ENCODE measurements at places on chromosomes 2 and 18.

GRCh38 chr2:28591711-28592335 lies 96.0 kb downstream of the PLB1 start:
- H3K36me3 ChIP-seq: peaks cover 27% of the 10 kb centered on the region
- no peak overlapping the region for H3K27ac ChIP-seq
- no peak for DNase-seq
- peaks cover 66% of the 10 kb centered on the region for H3K4me1 ChIP-seq

DNA sequence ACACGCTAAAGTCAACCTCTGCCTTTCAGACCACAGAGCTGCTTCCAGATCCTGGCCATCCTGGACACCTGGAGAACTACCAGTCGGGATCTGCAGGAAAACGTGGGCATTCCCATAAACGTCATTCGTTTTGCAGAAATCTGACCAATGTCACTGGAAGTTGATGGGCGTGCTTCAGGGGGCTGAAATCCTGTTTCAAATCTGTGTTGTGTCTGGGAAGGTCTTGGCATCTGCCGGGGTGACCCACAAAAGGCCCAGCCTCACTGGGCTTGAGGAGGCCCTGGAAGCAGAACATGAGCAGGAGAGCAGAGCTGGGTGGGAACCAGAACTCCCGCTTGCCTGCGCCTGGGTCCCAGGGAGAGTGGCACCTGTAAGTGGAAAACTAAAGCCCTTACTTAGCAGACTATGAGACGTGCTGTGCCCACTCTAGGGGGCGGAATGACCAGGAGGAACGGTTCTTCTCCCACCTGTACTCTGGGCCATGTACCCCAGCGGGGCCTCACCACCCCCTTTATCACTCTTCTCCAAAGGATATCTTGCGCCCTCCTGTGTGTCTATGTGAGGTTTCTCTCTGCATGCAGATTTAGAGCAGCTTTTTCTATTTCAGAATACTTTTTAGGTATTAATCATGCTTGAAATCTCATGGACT lies 200.9 kb downstream of the FAM210A start:
- no peak overlapping the region for H3K27ac ChIP-seq
- no peak for DNase-seq
- H3K36me3 ChIP-seq: peaks cover 9% of the 10 kb centered on the region
- no peak overlapping the region for H3K4me3 ChIP-seq
- peaks cover 4% of the 10 kb centered on the region for H3K4me1 ChIP-seq

GRCh38 chr2:64797881-64798575 lies 144.3 kb upstream of the SERTAD2 start:
- no peak for DNase-seq
- H3K4me3 ChIP-seq: no peak overlapping the region
- H3K4me1 ChIP-seq: no peaks in the 10 kb centered on the region
- no peak overlapping the region for H3K27ac ChIP-seq

DNA sequence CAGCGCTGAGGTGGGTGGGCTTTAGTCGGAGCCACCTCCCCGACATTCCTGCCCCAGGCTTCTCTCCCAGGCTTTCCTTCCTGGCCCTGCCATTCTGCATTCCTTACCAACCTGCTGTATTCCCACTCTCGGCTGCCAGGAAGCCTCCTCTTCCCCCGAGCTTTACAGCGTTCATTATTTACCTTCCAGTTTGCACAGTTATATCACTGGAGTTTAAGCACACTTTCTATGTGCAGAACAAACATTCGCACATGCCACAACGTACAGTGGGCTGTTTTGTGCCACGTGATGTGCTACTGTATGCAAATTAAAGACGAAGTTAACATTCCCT lies 246.3 kb downstream of the SOX11 start:
- H3K27ac ChIP-seq: no peak overlapping the region
- no peaks in the 10 kb centered on the region for H3K27me3 ChIP-seq
- H3K36me3 ChIP-seq: no peaks in the 10 kb centered on the region
- H3K4me1 ChIP-seq: no peaks in the 10 kb centered on the region

GRCh38 chr2:205865905-205866441 lies 183.7 kb downstream of the NRP2 start:
- no peak for DNase-seq
- H3K4me3 ChIP-seq: no peak overlapping the region
- H3K36me3 ChIP-seq: no peaks in the 10 kb centered on the region
- peaks cover 15% of the 10 kb centered on the region for H3K4me1 ChIP-seq

Data from activated naive CD4-positive, alpha-beta T cell treated with anti-CD3 and anti-CD28 coated beads, Interleukin-2, amount 10 ng/mL, durations not matched to agents 7 days and 5 days (primary cell).